ENCODE measurements at places on chromosomes 4 and X.

DNA sequence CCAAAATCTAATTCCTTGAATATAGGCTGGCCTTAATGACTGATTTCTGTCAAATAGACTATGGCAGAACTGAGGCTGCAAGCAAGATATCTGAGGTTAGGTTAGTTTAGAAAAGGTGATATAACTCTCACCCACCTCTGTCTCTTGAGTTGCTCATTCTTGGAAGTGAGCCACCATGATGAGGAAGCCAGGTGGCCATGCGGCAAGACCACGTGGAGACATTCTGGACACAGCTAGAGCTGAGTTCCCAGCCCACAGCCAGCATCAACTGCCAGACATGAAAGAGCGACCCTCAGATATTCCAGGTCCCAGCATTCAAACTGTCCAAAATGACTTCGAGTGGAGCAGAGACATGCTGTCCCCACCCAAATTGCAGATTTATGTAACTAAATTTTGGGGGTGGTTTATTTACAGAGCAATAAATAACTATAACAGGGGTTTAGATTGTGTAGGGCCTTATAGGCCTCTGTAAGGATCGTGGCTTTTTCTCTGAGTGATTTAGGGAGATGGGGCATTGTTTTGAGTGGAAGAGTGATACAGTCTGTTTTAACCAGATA, 33.7 kb downstream of the USP53 start:
- no peak for DNase-seq

- no peak for DNase-seq
These were observed 120.5 kb upstream of the WDR1 start for GRCh38 chr4:10237131-10237530.

GRCh38 chr4:141240671-141241070, 20.0 kb downstream of the ZNF330 start:
- DNase-seq, result no peak

- no peak for DNase-seq
These were observed 1827.2 kb downstream of the ARAP2 start for GRCh38 chr4:34417160-34417559.

GRCh38 chrX:10615931-10616774, 4.2 kb downstream of the MID1 start:
- DNase-seq, result no peak

DNA sequence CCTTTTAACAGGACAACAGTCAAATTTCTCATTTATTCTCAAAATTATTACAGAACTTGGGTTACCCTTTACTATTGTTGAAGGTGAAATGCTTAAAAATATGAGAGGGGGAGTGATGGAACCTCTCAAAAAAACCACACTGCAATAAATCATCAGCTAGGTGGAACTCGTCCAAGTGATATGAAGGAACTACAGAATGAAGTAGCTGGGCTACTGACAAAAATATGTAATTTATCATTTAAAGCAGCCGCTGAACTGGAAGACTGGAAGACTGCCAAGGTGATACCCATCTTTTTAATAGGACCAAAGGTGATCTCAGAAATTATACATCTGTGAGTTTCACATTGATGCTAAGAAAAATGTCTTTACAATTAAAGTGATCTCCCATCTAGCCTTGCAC, 597.7 kb upstream of the TENM3 start:
- DNase-seq, result no peak

DNA sequence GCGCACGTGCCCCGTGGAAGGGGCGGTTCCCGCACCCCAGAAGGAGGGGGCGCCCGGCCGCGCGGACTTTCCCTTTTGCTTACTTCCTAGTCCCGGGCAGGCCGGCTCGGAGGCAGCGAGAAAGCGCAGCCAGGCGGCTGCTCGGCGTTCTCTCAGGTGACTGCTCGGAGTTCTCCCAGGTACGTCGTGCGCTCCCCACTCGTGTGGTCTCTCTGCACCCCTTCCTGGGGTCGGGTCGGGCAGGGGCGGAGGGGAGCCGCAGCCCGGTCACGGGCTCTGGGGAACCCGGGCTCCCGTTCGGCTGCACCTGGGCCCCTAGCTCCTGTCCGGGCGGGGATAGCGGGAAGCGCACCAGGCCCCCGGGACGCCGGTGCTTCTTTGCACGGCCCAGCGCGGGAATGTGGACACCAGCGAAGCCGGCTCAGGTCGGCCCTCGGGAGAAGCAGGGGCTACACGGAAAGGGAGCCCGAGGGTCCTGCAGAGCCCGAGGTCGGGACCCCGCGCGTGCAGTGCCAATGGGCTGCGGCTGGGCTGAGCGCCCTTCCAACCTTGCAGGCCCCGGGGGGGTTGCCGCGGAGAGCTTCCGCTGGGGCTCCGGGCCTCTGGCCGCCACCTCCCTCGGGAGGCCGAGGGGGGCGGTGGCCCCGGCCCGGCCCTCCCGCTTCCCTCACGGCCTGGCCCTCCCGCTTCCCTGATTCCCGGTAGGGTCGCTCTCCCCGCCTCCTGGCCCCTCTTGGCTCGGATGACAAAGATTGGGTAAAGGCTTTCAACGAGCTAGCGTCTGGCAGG, at the start of gene TLR2:
Gene TLR2, plus strand, starts transcription at position 99 of the 789 bp plus-strand sequence. CDS start 18,628 bp downstream, outside the sequence.
- DNase-seq, result no peak
